Stimulated activated CD8-positive, alpha-beta memory T cell treated with anti-CD3 and anti-CD28 coated beads, Interleukin-7, amount 100 ng/mL, for 1 hour (primary cell): ENCODE measurements at places on chromosomes 7 and 10.

- DNase-seq: no peak
Observed at GRCh38 chr10:33739031-33739430, 404.6 kb upstream of the NRP1 start.

- no peak for DNase-seq
Observed at GRCh38 chr10:87038286-87038717, 18.2 kb downstream of the FAM25A start.

DNA sequence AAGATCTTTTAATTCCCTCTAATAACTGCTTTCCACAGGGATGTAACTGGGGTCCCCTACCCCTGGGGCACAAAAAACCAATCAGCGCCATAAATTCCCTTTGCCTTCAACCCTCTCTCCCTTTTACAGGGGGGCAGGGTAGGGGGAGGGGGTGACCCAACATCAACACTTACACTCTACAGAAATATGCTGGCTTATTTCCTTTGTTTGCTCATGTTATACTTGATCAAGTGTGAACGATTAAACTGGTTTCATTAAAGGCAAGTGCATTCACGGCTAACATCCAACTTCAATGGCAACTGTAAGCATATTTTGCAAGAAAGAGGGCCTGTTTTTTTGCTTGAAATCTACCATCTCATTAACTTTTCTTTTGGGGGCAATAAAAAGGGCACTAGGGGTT, 2.9 kb downstream of the CTBP2 start:
- no peak for DNase-seq

DNA sequence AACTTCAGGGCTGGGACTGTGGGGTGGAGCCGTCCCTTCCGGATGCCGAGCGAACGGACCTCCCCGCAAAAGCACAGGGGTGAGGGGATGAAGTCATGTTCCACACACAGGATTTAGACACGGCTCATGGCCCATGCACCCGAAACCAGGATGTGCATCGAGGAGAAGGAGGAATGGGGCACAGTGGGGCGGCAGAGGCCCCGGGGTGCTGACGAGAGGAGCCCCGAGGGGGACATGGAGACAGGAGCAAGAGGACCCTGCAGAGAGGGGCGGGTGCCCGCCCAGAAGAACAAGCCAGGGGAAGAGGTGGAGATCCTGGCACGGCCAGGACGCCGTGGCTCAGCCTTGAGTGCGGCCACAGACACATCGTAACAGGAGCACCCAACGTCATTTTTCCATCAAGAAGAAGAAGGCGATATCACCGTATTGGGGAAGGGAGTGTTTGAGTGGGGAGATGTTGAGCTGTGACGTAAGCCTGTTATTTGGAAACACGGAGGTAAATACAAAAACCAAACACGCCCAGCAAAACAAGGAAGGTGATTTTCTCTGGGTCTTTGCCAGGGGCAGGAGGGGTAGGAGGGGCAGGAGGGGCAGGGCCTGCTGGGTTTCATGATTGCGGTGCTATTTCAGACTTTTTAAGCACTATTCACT, 25.3 kb upstream of the FOXL3 start:
- DNase-seq: no peak

- no peak for DNase-seq
Observed at GRCh38 chr10:62075912-62076311, 174.4 kb downstream of the ARID5B start.

- DNase-seq: no peak
Observed at GRCh38 chr7:90455163-90456030, 14.0 kb upstream of the PTTG1IP2 start.

GRCh38 chr7:125878235-125878956, 948.8 kb upstream of the POT1 start:
- no peak for DNase-seq

DNA sequence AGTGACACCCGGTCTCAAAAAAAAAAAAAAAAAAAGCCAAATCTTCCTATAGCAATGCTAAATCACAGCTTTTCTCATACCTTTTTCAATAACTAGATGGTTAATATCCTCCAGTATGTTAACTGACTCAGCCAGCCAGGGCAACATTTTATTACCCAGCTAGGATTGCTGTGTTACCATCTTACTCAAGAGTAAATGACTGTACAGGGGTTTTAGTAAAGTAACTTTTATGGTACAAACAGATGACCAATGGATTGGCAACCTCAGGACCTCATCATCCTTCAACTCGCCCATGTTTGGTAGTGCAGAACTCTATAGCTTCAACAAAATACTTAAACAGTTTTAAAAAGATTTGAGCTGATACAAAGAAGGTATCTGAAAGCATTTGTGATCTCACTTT, 59.5 kb downstream of the HBP1 start:
- DNase-seq: no peak

DNA sequence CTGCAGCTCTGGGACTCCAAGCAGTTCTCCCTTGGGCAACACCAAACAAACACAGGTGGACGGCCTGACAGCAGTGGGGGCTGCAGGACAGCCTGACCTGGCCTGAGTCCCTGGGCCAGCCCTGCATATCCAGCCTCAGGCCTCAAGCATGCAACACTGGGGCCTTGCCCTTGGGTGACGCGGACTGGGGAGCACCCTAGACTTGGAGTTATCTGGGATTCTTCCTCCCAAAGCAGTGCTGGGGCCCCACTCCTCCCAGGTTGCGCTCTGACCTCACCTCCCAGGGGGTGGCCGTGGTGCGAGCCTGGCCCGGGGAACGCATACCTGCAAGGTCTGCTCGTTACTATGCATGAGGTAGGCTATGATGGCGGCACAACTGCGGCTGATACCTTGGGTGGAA, 6.2 kb upstream of the TMEM120A start:
- no peak for DNase-seq

- no peak for DNase-seq
Observed at GRCh38 chr7:51013218-51013786, 230.6 kb upstream of the GRB10 start.

GRCh38 chr7:140249036-140249806, 72.4 kb upstream of the KDM7A start:
- no peak for DNase-seq

DNA sequence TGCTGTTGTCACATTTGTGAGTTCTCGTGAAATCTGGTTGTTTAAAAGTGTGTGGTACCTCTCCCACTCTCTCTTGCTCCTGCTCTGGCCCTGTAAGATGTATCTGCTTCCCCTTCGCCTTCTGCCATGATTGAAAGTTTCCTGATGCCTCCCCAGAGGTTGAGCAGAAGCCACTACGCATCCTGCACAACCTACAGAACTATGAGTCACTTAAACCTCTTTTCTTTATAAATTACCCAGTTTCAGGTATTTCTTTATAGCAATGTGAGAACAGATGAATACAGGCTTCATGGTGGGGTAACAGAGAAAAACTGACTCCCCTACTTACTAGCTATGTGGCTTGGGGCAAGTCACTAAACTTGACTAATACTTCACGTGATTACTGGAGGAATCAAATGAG, 18.0 kb upstream of the STEAP4 start:
- no peak for DNase-seq

DNA sequence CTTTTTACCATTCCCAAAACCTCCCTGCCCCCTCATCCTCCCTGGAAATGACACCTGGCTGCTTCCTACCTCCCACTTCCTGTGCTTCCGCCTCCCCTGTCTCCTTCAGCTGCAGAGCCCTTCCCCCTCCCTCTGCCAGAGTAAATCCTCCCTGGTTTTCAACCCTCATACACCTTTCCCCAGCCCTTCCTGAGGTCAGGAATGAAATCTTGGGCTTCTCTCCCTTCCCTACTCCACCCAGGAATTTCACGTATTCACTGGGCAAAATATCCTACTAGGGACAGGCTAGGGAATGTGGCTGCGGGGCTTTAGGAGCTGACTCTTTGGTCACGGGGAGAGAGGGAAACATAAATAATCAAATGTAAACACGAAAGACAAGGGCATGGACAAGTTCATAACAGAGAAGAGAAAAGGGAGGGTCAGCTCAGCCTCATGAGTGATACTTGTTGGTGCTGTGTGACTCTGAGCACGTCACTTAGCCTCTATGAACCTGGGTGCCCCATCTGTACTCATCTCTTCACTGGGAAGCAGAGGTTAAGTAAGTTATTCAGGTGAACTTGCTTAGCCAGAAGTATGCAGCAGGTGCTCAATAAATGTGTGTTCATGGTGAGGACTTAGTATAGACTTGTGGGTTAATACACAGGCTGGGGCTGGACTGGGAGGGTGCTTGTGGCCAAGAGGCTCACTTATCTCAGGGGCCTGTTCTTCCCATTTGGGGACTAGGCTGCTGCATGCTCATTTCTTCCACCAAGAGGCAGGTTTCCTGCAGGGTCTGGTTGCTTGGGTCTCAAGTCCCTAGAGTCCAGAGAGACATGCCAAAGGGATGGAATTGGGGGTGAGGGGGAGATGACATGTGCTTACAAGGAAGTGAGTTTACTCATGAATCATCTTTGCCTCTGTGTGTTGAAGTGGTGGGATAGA, 10.0 kb upstream of the DUSP5 start:
- no peak for DNase-seq

DNA sequence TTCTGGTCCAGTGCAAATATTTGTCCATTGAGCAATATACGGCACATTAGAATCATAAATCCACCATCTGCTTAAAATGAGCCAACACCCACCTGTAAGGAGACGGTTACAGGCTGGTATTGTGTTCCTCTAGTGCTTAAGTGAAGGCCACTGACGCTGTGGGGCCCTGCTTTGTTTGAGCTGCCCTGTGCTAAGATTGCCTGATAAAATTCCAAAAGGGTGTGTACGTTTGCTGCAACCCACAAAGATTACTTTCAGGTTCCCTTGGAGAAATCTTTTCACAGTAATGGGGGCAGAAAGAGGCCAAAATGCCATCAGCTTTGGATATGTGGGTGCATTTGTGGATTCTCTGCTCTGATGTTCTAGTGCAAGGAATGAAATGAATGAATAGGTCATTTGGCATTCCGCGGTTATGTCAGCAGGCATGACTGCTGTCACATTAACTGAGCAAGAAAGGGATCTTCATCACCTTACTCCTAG, 34.4 kb downstream of the AGR3 start:
- DNase-seq: no peak

GRCh38 chr10:91924212-91925021, 847 bp downstream of the BTAF1 start:
- DNase-seq: no peak

DNA sequence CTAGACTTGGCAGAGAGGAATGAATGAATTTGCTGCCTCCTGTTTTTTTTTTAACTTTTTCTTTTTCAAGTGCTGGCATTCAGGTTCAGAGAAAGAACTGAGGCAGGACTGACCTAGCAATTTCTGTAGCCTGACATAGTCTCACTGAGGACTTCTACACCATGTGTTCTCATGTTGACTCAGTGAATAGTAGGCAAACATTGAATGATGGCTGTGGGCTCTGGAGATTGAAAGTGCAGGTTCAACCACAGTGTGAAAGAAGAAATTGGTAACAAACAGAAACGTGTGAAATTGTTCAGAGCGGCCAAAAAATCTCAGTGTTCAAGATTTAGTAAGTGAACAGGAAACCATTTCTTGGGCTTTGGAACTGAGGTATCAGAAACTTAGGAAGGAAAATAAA, 322.4 kb upstream of the GHITM start:
- no peak for DNase-seq

- no peak for DNase-seq
Observed at GRCh38 chr10:120477743-120478141, 20.7 kb downstream of the PLPP4 start.

DNA sequence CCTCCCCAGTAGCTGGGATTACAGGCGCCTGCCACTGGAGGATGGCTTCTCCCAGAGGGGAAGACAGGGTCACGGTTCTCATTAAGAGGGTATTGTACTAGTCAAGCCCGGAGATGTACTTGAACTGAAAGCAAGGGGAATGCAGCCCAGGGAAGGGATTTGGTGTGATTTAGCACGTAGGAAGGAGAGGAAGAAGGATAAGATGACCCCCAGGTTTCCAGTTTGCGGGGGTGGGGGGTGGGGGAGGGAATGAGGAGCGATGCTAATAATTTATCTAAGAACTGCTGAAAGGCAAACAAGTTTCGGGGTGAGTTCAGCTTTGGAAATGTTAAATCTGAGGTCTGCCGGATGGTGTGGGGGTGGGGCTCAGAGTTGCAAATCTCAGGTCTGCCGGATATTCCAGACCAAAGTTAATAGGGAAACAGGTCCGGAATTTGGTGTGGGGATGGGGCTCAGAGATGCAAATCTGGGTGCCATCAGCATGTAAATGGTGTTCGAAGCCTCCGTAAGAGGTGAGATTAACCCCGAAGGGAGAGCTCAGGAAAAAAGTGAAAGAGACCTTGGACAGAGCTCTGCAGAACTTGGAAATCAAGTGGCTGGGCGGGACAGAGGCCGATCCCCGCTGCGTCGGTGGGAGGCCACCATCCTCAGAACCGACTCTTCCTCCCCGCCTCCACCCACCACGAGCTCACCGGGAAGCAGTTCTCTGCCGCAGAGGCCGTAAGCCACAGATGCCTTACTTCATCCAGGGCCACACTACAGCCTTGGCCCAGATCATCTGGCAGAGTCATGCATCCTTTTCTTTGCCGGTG, 1.6 kb upstream of the SEPHS1 start:
- no peak for DNase-seq

DNA sequence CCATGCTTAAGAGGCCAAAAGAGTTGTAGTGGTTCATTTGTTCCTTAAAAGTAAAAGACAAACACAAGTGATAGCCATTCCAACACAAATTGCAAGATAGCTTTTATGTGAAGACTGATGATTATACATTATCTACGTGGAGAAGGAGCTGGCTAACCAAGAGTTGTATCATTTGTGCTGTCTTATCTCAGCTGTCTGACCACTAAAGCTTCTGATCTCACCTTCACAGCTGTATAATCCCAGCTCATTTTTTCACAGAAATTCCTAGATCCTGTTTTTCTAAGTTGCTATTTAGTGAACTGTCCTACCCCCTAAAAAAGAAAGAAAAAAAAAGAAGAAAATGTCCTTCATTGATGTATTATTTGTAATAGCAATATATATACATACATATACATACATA, 9.8 kb downstream of the USP6NL start:
- DNase-seq: no peak

GRCh38 chr10:49371967-49372366, 23.9 kb downstream of the DRGX start:
- no peak for DNase-seq

DNA sequence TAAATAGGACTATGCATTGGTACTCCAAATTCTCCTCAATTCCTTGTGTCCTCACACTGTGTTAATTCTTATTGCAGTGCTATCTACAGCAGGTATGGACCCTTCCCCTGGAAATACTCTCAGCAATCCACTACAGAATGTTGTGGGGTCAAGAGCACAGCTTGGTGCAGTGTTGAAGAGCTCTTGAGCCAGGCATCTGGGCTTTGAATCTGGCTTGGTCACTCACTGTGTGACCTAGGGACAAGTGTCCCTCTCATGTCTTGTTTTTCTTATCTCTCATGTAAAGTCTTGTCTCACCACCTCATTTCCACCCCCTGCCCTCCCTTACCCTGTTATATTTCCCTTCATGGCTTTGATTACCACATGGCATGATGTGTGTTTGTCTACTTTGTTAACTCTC, 159.4 kb downstream of the RNLS start:
- DNase-seq: no peak
